ENCODE measurements at places on chromosomes 1 and 21. TPM values are rescaled to one million over a fixed set of nuclear protein-coding genes. Genes with fewer than 3 reads are reported as not detected.
A peak's percentile ranks its signal among the peaks of the same experiment; 100 is the strongest.

GRCh38 chr1:245544236-245544635 is 389.5 kb downstream of the KIF26B start:
- no peaks in the 10 kb centered on the region for H3K27me3 ChIP-seq
- H3K27ac ChIP-seq: no peak overlapping the region
- no peaks in the 10 kb centered on the region for H3K36me3 ChIP-seq
- no peak overlapping the region for H3K4me3 ChIP-seq
- DNase-seq: no peak
- H3K4me1 ChIP-seq: no peaks in the 10 kb centered on the region

DNA sequence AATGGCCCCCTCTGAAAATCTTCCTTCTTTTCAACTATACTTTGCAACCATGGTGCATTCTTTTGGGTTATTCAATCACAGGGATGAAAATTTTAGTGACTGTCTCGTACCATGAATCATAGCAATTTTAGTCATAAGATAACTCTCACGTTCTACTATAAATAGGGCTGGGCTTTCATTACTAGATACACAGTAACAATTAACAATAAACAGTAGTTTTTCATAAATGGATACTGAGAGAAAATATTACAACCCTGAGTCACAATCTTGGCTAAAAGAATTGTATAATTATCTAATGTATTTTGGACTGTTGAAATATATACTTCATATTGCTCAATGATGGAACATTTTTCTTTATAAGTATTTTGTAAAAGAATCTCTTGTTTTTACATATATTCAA is 96.1 kb downstream of the TEX35 start:
- H3K4me3 ChIP-seq: no peak overlapping the region
- H3K4me1 ChIP-seq: no peaks in the 10 kb centered on the region
- no peak for DNase-seq
- H3K36me3 ChIP-seq: no peaks in the 10 kb centered on the region

DNA sequence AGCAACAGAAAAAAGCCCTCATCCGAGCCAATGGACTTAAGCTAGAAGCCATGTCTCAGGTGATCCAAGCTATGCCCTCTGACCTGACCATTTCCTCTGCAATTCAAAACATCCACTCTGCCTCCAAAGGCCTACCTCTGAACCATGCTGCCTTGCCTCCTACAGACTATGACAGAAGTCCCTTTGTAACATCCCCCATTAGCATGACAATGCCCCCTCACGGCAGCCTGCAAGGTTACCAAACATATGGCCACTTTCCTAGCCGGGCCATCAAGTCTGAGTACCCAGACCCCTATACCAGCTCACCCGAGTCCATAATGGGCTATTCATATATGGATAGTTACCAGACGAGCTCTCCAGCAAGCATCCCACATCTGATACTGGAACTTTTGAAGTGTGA is 20.7 kb downstream of the NR5A2 start:
- no peaks in the 10 kb centered on the region for H3K27me3 ChIP-seq
- DNase-seq: no peak
- no peaks in the 10 kb centered on the region for H3K36me3 ChIP-seq
- no peak overlapping the region for H3K4me3 ChIP-seq

DNA sequence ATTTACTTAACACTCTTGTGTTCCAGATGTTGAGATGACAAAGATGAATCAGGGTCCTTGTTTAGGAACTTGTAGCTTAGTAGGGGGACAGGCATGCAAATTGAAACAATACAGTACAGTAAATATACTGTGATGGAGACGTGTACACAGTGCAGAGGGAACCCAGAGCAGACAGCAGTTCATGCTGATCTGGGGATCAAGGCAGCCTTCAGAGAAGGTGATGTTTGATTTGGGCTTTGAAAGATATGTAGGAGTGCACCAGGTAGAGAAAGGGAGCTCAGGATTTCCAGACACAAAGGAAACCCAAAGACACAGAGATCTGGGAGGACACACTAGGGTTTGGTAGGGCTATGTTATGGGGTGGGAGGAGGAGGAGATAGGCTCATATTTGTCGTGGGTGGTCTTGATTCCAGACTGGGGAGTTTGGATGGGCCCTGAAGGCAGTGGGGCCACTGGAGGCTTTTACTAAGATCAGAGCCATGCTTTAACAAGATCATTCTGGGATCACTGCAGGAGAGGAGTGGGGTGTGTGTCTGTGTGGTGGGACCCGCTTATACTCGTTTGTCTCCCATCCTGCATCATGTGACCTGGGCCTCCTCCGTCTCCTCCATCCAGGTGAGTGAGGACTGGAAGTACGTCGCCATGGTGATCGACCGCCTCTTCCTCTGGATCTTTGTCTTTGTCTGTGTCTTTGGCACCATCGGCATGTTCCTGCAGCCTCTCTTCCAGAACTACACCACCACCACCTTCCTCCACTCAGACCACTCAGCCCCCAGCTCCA is 7.8 kb downstream of the CHRNB2 start:
- DNase-seq: no peak
- no peak overlapping the region for H3K27ac ChIP-seq
- H3K36me3 ChIP-seq: peaks cover 23% of the 10 kb centered on the region
- H3K4me3 ChIP-seq: no peak overlapping the region

Gene LAMC1
- total RNA-seq: 115 TPM

Gene ACTN2
- 8.3 TPM for total RNA-seq

GRCh38 chr1:74641876-74642275 is 31.7 kb downstream of the ERICH3 start:
- no peaks in the 10 kb centered on the region for H3K27me3 ChIP-seq
- no peak overlapping the region for H3K4me3 ChIP-seq
- H3K27ac ChIP-seq: no peak overlapping the region
- H3K36me3 ChIP-seq: no peaks in the 10 kb centered on the region

DNA sequence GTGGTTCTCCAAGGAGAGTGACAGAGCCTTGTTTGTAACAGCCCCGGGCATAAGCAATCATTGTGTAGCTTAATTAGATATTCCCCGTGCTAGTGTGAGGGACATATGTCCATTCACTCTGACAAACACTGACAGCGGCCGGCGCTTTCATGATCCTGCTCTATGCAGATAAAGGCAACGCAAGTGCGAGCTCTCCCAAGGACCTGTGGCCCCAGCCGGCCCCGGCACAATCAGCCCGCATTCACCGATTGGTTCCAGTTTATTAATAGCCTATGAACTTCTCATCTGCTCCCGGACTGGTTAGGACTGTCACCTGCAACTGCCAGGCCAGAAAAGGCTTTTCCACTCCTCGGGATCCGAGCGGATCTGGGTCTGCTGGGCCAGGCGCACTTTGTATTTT is 18.0 kb upstream of the OLIG1 start:
- H3K27ac ChIP-seq: no peak overlapping the region
- H3K36me3 ChIP-seq: no peaks in the 10 kb centered on the region
- no peak overlapping the region for H3K4me3 ChIP-seq
- DNase-seq: no peak

Gene AADACL4
- total RNA-seq: not detected

- no peaks in the 10 kb centered on the region for H3K36me3 ChIP-seq
- H3K4me1 ChIP-seq: peaks cover 11% of the 10 kb centered on the region
- H3K4me3 ChIP-seq: no peak overlapping the region
These were observed 176.5 kb downstream of the C1orf21 start for GRCh38 chr1:184563308-184563707.

- H3K4me3 ChIP-seq: no peak overlapping the region
- H3K27me3 ChIP-seq: no peaks in the 10 kb centered on the region
- H3K27ac ChIP-seq: no peak overlapping the region
These were observed 164.1 kb downstream of the GALNT2 start for GRCh38 chr1:230230948-230231773.

Gene MX2
- 39.6 TPM for total RNA-seq

GRCh38 chr1:77706321-77706720 is 23.9 kb upstream of the ZZZ3 start:
- H3K27ac ChIP-seq: no peak overlapping the region
- H3K4me1 ChIP-seq: no peaks in the 10 kb centered on the region
- no peaks in the 10 kb centered on the region for H3K36me3 ChIP-seq
- no peaks in the 10 kb centered on the region for H3K27me3 ChIP-seq
- no peak for DNase-seq

Gene NPHS2
- not detected for total RNA-seq

GRCh38 chr1:34290831-34291230 is 114.1 kb downstream of the C1orf94 start:
- no peak overlapping the region for H3K27ac ChIP-seq
- no peak overlapping the region for H3K4me3 ChIP-seq
- H3K36me3 ChIP-seq: no peaks in the 10 kb centered on the region
- H3K4me1 ChIP-seq: no peaks in the 10 kb centered on the region
- no peak for DNase-seq

GRCh38 chr21:41926807-41927171 is 27.0 kb downstream of the C2CD2 start:
- no peaks in the 10 kb centered on the region for H3K4me1 ChIP-seq
- H3K27me3 ChIP-seq: no peaks in the 10 kb centered on the region
- DNase-seq: no peak
- no peaks in the 10 kb centered on the region for H3K36me3 ChIP-seq
- peak overlapping the region; percentile 43 for H3K4me3 ChIP-seq

- peak; percentile 47 for DNase-seq
- peaks cover 10% of the 10 kb centered on the region for H3K4me1 ChIP-seq
- no peaks in the 10 kb centered on the region for H3K27me3 ChIP-seq
These were observed 47.8 kb downstream of the ITPKB start for GRCh38 chr1:226691247-226691646.

Gene FAM151A
- 323 TPM for total RNA-seq

- no peaks in the 10 kb centered on the region for H3K27me3 ChIP-seq
- H3K36me3 ChIP-seq: no peaks in the 10 kb centered on the region
- no peak overlapping the region for H3K4me3 ChIP-seq
- H3K27ac ChIP-seq: no peak overlapping the region
These were observed 186.3 kb downstream of the NFIA start for GRCh38 chr1:61268546-61269240.

Gene EFNA3
- 8.7 TPM for total RNA-seq

Gene AVPR1B
- 0.47 TPM for total RNA-seq

GRCh38 chr1:53076721-53077598 is 14.9 kb downstream of the PODN start:
- H3K36me3 ChIP-seq: no peaks in the 10 kb centered on the region
- H3K4me3 ChIP-seq: no peak overlapping the region
- no peaks in the 10 kb centered on the region for H3K27me3 ChIP-seq
- H3K4me1 ChIP-seq: no peaks in the 10 kb centered on the region

Gene TBX19
- 2.5 TPM for total RNA-seq

DNA sequence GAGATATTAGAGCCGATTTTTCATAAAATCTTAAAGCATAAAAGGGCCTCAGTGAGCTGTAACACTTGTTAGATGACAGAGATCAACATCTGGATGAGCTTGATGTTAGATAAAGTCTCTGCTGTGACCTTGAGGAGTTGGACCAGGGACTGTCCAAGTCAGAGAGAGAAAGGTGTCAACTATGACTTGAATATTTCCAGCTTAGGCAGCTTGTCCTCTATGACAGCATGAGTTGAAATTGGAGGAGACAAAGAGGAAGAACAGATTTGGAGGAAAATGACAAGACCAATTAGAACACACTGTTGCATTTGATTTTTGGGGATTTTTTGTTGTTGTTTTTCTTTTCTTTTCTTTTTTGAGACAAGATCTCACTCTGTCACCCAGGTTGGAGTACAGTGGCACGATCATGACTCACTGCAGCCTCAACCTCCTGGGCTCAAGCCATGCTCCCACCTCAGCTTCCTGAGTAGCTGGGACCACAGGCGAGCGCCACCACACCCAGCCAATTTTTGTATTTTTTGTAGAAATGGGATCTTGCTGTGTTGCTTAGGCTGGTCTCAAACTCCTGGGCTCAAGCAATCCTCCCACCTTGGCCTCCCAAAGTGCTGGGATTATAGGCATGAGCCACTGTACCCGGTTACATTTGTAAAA is 35.3 kb upstream of the CLIC4 start:
- H3K27me3 ChIP-seq: no peaks in the 10 kb centered on the region
- no peaks in the 10 kb centered on the region for H3K4me1 ChIP-seq
- no peak overlapping the region for H3K27ac ChIP-seq

GRCh38 chr1:201759194-201759815 is 69.7 kb upstream of the IPO9 start:
- H3K27me3 ChIP-seq: no peaks in the 10 kb centered on the region
- H3K4me1 ChIP-seq: no peaks in the 10 kb centered on the region
- H3K27ac ChIP-seq: no peak overlapping the region
- H3K36me3 ChIP-seq: no peaks in the 10 kb centered on the region
- DNase-seq: no peak

Gene TSPAN2
- 3.1 TPM for total RNA-seq

Gene EYA3
- 17.1 TPM for total RNA-seq

- H3K36me3 ChIP-seq: no peaks in the 10 kb centered on the region
- peaks cover 4% of the 10 kb centered on the region for H3K4me1 ChIP-seq
- H3K27ac ChIP-seq: no peak overlapping the region
- no peaks in the 10 kb centered on the region for H3K27me3 ChIP-seq
These were observed 9.5 kb upstream of the KCNA2 start for GRCh38 chr1:110615548-110616130.

Gene AJAP1
- 0.35 TPM for total RNA-seq
